ENCODE measurements at places on chromosomes 16 and 17.

DNA sequence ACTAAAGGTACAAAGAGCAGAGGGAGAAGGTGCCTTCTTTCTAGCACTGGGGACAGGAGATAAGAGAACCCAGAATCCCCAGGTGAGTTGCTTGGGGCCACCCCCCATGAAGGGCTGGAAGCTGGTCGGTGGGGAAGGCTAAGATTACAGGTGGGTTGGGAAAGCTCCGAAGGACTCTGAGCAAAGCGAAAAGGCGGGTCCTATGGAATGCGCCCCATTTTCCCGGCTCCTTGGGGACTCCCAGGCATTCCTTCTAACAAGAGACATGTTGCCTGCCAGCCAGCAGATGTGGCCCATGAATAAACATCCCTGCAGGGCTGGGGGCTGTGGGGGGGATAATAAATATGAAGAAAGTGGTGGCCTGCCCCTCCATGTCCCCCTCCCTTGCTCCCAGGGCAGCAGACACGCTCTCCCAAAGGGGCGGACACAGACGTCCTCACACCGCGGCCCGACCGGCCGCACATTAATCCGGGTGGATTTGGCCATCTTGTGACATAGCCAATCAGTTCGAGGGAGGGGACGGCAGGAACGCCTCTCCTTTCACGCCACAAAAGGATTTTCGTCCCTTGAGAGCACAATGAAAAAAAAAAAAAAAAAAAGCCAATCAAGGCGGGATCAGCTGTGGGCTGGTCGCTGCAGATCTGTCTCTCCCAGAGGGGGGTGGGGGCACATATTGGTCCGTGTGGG lies 98.5 kb downstream of the SOX9 start:
- DNase-seq = no peak

DNA sequence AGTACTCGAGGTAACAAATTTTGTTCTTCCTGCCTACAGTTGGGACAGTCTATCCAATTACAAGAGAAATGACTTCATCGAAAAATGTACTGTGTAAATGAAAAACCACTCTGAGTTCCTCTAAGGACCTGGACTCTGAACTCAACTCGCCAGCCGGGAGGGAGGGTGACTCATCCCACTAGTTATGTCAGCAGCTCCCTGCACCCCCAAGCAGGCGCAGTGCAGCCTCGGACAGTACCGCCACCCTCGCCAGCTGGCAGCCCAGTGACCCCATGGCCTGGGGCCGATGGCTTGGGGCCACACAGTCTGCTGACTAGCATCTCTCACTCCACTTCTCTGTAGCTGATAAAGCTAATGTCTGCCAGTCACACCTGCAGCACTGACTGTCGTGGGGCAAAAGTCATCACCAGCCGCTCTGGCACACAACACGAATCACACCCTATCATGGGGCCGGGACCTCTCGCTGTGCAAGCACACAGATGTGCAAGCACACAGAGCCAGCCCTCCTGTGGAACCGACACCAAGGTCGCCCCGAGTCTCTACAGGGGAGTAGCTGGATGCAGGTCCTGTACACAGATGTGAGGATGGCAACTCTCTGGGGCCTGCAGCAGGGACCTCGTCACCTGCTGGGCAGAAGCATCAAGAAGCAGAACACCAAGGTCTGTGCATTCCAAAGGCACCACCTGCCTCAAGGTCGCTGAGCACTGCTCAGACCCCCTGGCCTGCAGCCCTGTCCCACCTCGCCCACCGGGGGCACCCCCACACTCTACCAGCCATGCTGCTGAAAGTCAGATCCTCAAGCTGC lies 5.7 kb downstream of the CSNK1D start:
- peak; percentile 88 for DNase-seq

DNA sequence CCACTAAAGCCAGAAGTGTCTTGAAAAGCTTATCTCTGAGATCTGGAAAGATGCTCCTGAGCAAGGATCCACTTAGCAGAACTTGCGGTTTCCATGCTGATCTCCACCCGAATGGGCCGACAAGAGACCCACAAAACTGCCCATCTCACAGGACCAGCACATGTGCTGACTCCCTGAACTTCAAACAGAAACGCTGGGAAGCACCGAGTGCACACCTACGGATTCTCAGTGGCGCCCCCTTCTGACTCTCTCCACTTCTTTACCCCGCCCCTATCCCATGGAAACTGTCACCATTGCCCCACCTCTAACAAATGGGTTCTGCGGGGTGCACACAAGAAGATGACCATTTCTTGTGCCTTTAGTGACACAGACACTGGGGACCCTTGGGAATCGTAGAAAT lies 21.4 kb downstream of the CDRT4 start:
- no peak for DNase-seq

- DNase-seq = no peak
Observed at GRCh38 chr16:20830372-20830771, 24.0 kb downstream of the REXO5 start.

DNA sequence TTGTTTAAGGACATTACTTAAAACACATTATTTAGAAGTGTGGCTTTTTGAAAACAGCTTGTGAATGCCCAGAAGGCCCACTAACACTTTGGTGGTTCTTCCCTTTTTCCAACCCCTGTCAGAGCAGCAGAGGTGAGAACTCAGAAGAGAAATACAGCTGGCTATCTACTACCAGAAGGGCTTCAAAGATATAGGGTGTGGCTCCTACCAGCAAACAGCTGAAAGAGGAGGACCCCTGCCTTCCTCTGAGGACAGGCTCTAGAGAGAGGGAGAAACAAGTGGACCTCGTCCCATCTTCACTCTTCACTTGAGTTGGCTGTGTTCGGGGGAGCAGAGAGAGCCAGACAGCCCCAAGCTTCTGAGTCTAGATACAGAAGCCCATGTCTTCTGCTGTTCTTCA lies 6.9 kb upstream of the RAPGEFL1 start:
- DNase-seq = no peak

- DNase-seq = peak; percentile 20
Observed at GRCh38 chr16:66562409-66562808, 3.8 kb upstream of the CMTM1 start.

- no peak for DNase-seq
Observed at GRCh38 chr17:2700030-2700490, 11.5 kb downstream of the CLUH start.

DNA sequence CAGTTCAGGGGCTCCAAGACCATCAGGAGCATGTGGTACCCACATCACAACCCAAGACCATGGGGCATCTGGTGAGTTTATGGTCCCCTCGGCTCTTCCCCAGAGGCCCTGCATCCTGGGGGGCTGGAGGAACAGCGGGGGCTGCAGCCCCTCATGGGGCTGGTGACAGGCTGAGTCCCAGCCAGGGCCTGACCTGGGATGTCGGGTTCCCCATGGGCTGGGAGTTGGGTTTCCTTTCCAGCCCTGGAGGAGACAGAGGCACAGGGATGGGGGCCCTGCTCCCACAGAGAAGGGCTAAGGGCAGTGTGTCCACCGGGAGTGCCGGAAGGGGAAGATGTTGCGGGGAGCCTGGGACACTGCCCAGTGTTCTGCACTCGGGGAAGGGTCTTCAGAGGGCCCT lies 82.4 kb downstream of the GOSR1 start:
- no peak for DNase-seq

- no peak for DNase-seq
Observed at GRCh38 chr16:23580391-23580790, 15.7 kb downstream of the NDUFAB1 start.

GRCh38 chr16:30858829-30859423 lies 35.0 kb downstream of the BCL7C start:
- no peak for DNase-seq

GRCh38 chr16:58152246-58152868 lies 23.2 kb upstream of the CFAP20 start:
- DNase-seq = no peak

DNA sequence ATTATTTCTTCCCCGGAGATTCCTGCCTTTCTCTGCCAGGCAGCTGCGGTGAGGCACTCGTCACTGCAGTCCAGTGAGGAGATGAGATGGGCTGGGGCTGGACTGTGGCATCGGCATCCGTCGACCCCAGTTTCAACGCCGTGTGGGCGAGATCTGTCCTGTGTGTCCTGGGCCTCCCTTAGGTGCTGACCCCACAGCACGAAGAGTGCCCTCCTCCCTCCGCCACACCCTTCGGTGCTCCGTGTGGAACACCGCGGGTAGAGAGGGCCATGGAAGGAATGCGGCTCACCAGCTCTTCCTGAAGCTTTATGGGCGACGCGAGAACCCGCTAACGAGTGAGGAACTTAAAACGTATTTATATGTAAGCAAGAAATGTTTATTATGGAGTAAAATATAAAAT lies 17.6 kb downstream of the ACSF3 start:
- DNase-seq = no peak

GRCh38 chr16:29745853-29746345 lies at the start of gene C16orf54:
TSS of gene C16orf54 (minus strand) at chr16:29745990. CDS start at chr16:29744951, 1,039 bp downstream.
- DNase-seq = no peak

- no peak for DNase-seq
Observed at GRCh38 chr17:54898576-54898975, 2.1 kb upstream of the TOM1L1 start.

GRCh38 chr17:66892246-66892645 lies 57.3 kb downstream of the CACNG5 start:
- DNase-seq = no peak

DNA sequence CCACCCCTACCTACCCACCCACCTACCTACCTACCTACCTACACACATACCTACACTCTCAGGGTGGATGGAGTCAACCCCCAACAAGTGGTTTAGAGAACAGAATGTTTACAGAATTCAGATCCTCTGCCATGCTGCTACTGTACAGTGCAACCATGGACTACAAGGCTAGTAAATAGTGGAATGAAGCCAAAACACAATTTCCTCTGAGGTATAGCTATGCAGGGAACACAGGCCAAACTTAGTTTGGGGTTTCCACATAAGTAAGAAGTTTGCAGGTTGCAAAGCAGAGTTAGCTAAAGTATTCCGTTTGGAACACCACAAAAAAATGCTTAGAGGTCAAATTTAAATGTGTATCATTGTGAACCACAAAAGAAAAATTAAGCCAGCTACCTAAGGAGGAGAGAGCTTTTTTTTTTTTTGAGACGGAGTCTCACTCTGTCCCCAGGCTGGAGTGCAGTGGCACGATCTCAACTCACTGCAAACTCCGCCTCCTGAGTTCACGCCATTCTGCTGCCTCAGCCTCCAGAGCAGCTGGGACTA lies 2.7 kb upstream of the AP1G1 start:
- no peak for DNase-seq

GRCh38 chr16:19639986-19640421 lies 78.0 kb downstream of the KNOP1 start:
- no peak for DNase-seq

- DNase-seq = no peak
Observed at GRCh38 chr17:31136319-31136718, 41.5 kb downstream of the NF1 start.

DNA sequence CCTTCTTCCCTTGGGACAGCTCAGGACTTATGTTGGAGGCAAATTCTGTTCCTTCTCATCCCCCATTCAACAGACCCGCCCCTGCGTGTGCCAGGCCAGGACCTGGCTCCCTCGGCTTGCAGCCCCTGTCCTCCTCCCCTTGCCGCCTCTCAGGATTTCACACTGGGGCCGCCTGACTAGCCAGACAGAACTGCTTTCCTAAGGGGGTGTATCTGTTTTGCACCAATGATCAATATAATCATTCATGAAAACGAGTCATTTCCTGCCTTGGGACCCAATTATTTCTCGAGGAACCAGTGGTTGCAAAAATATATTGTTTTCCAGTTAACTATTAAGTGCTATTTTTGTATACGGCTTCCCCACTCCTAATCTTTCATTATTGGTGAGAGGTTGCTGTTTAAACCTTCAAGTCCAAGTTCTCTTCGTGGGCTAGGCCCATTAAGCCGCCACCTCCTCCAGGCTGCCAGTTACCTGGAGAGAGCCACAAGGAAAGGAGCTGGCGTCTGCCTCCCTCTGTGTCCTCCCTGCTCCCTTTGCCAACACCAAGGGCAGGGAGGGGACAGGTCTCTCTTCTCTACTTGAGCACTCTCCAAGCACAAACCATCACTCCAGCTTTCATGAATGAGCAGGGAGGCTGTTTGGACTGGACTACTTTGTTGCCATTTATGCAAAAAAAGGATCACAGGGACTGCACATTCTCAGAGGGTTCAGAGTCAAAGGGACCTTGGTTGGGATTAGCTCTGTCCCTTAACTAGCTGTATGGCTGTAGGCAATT lies 8.9 kb downstream of the DCAKD start:
- DNase-seq = no peak

GRCh38 chr17:77831474-77832179 lies 126.9 kb upstream of the TNRC6C start:
- DNase-seq = no peak

DNA sequence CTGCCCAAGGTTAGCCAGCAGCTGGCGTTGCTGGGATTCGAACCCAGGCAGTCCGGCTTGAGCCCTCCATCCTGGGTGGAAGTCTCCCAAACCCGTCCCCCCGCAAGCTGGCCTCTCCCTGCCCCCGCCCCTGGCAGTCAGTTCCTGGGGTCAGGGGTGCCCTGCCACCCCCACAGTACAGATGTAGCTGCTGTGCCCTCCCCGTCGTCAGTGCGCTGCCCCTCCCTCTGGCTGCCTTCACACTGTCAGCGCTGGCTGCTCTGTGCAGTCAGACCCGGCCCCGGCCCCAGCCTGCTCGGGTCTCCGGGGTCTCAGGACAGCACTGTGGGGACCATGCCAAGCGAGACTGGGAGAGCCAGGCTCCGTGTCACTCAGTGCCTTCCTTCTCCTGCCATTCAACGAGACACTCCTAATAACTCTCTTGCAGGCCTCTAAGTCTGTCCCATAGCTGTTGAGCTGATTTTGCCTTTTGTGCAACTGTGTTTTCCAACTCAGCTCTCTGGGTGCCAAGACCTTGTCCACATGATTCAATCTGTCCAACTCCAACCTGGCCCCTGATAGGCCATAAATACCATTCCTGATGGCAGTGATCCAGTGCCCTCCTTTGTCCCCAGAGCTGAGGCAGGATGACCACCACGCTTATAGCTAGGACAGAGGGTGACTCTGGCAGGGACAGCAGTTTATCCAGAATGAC lies 55.5 kb upstream of the IL34 start:
- DNase-seq = no peak

DNA sequence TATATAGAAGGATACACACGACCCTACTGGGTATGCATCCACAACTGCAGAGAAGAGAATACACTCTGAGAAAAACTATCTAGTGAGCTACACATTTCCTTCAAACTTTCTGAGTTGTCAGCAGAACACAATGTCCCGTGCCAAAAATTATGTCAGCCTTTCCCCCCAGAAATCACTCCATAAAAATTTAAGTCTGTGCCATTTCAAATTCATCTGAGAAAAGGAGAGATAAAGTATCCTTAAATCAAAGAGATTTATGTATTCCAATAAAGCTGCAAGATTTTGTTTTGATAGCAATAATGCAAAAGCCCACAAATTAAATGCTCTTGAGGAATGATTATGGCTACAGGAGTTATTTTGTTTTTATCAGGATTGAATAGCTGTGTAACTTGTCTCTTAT lies 760.1 kb downstream of the CDH11 start:
- no peak for DNase-seq

Measured in epithelial cell of esophagus (primary cell).